ENCODE measurements at places on chromosomes 2 and 18.

DNA sequence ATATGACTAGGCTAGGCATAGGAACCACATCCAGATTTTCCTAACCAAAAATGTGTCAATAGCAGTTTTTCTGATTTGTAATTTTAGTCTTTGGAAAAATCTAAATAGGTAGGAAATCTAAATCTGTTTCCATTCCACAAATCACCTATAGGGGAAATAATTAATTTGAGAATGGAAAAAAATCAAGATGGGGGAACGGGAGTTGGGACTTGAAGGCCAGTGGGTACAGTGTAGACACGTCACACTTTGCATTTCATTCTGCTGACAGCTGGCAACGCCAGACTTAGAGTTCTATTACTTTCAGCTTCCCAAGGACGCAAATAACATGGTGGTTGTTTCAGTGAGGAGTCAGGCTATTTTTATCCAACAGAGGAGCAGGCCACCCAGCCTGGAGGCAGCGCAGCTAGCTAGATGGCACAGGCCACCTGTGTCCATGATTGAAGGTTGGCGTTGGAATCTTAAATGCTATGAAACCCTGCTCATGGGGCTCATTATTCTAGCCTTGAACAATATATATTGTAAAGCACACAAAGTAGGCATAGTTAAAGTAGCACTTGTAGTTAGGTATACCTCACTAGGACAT is 23.4 kb downstream of the HNRNPA3 start:
- no peaks in the 10 kb centered on the region for H3K27me3 ChIP-seq
- H3K4me1 ChIP-seq: peaks cover 40% of the 10 kb centered on the region
- H3K36me3 ChIP-seq: peaks cover 55% of the 10 kb centered on the region
- no peak overlapping the region for H3K4me3 ChIP-seq
- H3K27ac ChIP-seq: no peak overlapping the region

DNA sequence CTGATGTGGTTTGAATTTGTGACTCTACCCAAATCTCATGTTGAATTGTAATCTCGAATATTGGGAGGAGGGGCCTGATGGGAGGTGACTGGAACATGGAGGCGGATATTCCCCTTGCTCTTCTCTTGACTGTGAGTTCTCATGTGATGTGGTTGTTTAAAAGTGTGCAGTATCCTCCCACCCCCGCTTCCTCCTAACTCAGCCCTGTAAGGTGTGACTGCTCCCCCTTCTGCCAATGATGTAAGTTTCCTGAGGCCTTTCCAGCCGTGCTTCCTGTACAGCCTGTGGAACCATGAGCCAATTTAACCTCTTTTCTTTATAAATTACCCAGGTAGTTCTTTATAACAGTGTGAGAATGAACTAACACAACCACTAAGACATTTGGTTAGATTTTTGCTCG is 458.4 kb downstream of the THSD7B start:
- no peak overlapping the region for H3K27ac ChIP-seq
- H3K4me1 ChIP-seq: no peaks in the 10 kb centered on the region
- no peaks in the 10 kb centered on the region for H3K27me3 ChIP-seq
- H3K4me3 ChIP-seq: no peak overlapping the region

DNA sequence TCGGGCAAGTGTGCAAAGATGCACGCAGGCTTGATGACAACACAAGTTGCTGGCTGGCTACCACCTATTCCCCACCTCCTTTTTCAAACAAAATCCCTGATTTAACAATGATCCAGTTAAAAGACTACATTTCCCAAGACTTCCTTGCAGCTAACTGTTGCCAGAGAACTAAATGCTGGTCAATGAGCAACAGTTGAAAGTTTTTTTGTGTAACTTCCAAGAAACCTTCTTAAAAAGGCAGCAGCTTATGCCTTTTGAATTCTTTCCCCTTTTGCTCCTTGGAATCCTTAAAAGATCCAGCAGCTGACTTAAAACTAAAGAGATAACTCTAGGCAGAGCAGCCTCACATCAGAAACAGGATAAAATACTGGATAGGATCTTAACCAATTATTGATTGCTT is 38.5 kb downstream of the NPHP1 start:
- DNase-seq: no peak
- H3K4me1 ChIP-seq: peaks cover 8% of the 10 kb centered on the region
- H3K36me3 ChIP-seq: no peaks in the 10 kb centered on the region
- no peaks in the 10 kb centered on the region for H3K27me3 ChIP-seq
- no peak overlapping the region for H3K27ac ChIP-seq
- no peak overlapping the region for H3K4me3 ChIP-seq

GRCh38 chr2:28681606-28682005 is 70.0 kb upstream of the PPP1CB start:
- H3K36me3 ChIP-seq: no peaks in the 10 kb centered on the region
- H3K27me3 ChIP-seq: no peaks in the 10 kb centered on the region

- H3K4me1 ChIP-seq: peaks cover 6% of the 10 kb centered on the region
- no peak for DNase-seq
- no peaks in the 10 kb centered on the region for H3K36me3 ChIP-seq
Measured at GRCh38 chr2:9637330-9637729, 6.5 kb upstream of the YWHAQ start.
